ENCODE measurements at places on chromosomes 6 and 20.

- DNase-seq, result no peak
Measured at GRCh38 chr20:32484225-32484957, 100.7 kb downstream of the NOL4L start.

DNA sequence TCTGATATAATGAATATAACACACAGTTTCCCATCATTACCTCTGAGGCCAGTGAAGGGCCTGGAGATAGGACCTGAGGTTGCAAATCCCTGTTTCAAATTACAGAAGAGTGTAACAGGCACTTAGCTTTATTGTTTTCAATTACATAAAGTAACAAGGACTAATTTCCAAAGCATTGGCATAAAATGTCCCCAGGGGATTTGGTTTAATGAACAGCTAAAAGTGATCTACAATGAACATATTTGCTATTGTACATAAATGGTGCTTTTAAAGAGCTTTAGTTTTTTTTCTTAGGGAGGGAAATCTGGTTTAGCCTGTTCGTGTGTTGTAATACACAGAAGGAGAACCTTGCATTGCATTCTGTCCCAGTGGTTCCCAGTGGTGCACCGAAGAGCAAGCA is 54.4 kb downstream of the HMGN3 start:
- DNase-seq, result no peak

- DNase-seq, result no peak
Measured at GRCh38 chr6:138107752-138108592, 753 bp upstream of the PERP start.

GRCh38 chr6:106724848-106725247 is 95.5 kb downstream of the QRSL1 start:
- DNase-seq, result no peak

- peak; percentile 50 for DNase-seq
Measured at GRCh38 chr20:2688041-2688591, 4.5 kb upstream of the EBF4 start.

DNA sequence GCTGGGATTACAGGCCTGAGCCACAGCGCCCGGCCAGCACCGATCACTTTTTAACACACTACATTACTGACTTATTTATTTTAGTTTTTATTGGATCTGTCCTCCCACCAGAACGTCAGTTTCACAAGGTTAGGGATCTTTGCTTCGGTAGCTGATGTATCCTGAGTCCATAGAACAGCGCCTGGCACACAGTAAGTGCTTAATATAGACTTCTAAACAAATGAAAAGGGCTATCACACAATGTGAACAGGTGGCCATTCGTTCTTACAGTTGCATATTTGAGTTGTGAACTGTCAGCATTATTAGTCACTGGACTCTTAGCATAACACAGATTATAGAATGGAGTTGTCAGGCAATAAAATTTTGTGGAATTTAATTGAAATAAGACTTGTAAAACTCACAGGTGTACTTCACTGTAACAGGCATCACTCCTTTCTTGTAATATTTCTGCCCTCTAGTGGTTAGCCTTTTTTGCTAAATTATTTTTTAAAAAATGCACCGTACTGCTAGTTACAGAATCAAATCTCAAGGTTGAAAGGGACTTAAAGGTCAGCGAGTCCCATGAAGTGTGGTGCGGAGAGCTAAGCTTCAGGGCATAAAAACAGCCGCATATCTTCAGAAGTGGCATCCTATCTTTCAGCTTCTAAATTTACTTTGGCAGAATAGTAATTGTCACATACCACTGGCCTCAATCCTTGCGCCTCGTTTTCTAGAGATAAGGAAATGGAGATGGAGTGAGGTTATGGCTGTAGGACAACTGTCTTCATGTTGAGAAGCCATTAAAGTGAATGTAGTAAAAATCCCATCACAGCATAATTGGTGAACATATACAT is 3.4 kb upstream of the TBC1D7 start:
- no peak for DNase-seq

- DNase-seq, result peak; percentile 59
Measured at GRCh38 chr6:38639498-38640215, at the start of gene BTBD9. Gene BTBD9, minus strand, starts transcription at chr6:38639929.

- no peak for DNase-seq
Measured at GRCh38 chr6:38387461-38387860, 252.3 kb downstream of the BTBD9 start.

DNA sequence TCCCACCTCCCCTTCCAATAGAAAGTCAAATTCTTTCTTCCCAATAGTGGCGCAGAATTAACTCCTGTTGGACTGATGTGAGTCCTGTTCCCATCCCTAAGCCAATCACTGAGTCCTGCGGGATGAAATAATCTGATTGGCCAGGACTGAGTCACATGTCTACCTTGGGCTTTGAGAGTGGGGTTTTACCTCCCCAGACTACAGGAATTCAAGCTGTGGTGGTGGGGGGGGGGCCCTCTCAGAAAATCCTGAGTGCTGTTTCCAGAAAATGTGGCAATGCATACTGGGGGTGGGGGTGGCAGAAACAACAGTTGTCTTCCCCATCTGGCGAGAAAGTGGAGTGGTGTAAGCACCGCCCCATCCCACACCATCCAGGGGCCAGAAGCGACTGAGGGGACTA is 65.7 kb downstream of the CTCFL start:
- DNase-seq, result no peak

GRCh38 chr6:57017069-57017468 is 29.4 kb upstream of the KIAA1586 start:
- DNase-seq, result no peak

- DNase-seq, result no peak
Measured at GRCh38 chr20:38751360-38751976, 3.2 kb downstream of the ACTR5 start.

DNA sequence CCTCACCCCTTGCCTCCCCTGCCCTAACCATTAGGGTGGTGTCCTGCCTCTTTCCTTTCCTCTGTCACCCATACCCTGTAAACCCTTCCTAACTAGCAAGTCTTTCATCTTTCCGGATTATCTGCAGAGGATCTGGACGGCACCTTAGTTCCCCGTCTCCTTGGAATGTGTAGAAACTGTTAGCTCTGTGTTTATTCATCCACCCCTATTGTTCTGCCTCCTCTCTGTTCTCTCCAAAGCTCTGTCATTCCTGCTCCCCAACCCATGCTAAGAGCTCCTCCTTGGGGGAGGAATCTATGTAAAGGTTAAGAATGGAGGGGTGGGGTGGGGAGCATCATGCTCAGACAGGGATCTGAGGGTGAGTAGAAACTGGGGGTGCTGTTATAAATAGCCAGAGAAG is 39.4 kb upstream of the KCNK5 start:
- DNase-seq, result no peak

- no peak for DNase-seq
Measured at GRCh38 chr6:5522147-5522546, 260.8 kb downstream of the FARS2 start.

- DNase-seq, result no peak
Measured at GRCh38 chr20:58219342-58219700, 9.1 kb downstream of the ANKRD60 start.

DNA sequence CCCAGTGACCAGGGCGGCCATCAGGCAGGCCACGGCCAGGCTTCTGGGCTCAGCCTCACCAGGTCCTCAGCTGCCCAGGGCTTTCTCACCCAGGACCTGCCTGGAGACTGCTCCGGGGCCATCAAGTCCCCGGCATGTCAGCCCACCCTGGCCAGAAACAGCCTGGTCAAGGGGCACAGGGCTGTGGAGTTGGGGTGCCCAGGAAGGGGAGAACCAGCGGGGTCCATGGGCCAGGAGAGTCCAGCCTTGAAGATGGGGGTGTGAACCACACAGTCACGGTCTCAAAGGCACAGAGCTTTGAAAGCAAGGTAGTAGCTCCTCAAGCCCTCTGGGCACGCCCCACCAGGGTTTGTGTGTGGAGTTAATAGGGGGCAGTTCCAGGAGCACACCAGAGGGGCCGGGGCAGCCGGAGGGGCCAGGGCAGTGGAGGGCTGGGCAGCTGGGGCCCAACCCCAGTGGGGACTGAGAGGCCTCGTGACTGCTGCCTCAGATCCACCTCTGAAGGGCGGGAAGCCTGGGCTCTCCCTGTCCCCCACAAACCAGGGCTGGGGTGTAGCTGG is 48.0 kb upstream of the BHLHE23 start:
- DNase-seq, result no peak

DNA sequence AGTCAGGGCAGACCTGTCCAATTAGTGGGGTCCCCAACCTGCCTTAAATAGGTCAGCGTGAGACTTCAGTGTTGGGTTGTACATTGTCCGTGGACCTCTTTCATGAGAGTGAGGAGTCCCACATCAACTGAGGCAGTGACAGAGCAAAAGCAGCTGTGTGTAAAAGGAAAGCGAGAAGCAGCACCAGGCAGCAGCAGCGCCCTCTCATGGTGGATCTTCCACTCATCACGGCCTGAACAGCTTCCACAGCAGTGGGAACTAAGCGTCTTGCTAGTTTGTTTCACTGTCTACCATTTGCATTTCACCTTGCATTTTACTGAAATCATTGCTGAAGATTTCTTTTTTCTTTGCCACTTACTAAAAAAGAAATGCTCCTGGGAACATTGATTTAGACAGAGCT is 333.8 kb downstream of the PKHD1 start:
- no peak for DNase-seq

- no peak for DNase-seq
Measured at GRCh38 chr6:84065693-84066290, 32.2 kb downstream of the MRAP2 start.

GRCh38 chr20:42155586-42155985 is 537.4 kb upstream of the CHD6 start:
- DNase-seq, result no peak

Data from stimulated activated CD8-positive, alpha-beta memory T cell treated with anti-CD3 and anti-CD28 coated beads, Interleukin-7, amount 100 ng/mL, for 24 hours (primary cell).